ENCODE measurements at places on chromosomes 1 and 21.

DNA sequence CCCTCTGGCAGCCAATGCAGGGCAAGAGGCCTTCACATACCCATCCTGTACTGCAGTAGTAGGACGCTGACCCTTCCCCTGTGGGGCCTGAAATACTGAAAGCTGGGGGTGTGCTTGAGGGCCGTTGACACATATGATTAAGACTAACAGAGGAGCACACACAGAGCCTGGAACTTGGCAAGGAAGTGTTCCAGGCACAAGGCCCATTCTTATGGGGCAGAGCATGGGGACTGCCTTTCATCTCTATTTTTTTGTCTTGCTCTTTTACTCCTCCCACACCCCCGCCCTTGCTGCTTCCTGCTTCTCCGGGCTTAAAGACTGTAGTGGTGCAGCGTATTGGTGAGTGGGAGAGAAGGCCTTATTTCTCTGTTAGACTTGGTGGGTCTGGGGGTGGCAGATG is 137.4 kb downstream of the BACH1 start:
- no peak overlapping the region for H3K27ac ChIP-seq
- no peak for DNase-seq
- H3K4me1 ChIP-seq: peaks cover 2% of the 10 kb centered on the region
- H3K4me3 ChIP-seq: no peak overlapping the region
- no peaks in the 10 kb centered on the region for H3K36me3 ChIP-seq
- H3K27me3 ChIP-seq: no peaks in the 10 kb centered on the region

- no peak for DNase-seq
- no peaks in the 10 kb centered on the region for H3K4me1 ChIP-seq
- H3K36me3 ChIP-seq: peaks cover 69% of the 10 kb centered on the region
- no peaks in the 10 kb centered on the region for H3K27me3 ChIP-seq
- no peak overlapping the region for H3K27ac ChIP-seq
Observed at GRCh38 chr1:230253150-230253549, 173.0 kb downstream of the PGBD5 start.

DNA sequence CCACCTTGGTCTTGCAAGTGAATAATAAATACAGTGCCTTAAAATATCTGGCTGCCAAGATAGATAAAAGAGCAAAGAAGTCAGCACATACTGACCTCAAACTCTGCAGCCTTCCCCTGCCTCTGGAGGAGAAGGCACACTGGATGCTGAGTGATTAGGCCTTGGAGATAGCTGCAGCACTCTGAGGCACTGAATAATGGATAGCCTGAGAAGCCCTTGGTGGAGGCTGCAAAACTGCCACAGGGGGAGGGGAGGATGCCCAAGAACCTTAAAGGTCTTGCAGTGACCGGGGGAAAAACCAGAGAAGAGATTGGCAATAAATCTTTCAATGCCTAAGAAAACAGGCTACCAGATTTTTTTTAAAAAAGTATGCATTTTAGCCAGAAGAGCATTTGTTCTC is 167.4 kb upstream of the PRMT6 start:
- H3K27ac ChIP-seq: no peak overlapping the region
- no peaks in the 10 kb centered on the region for H3K36me3 ChIP-seq
- DNase-seq: no peak
- H3K4me1 ChIP-seq: no peaks in the 10 kb centered on the region
- H3K27me3 ChIP-seq: no peaks in the 10 kb centered on the region

DNA sequence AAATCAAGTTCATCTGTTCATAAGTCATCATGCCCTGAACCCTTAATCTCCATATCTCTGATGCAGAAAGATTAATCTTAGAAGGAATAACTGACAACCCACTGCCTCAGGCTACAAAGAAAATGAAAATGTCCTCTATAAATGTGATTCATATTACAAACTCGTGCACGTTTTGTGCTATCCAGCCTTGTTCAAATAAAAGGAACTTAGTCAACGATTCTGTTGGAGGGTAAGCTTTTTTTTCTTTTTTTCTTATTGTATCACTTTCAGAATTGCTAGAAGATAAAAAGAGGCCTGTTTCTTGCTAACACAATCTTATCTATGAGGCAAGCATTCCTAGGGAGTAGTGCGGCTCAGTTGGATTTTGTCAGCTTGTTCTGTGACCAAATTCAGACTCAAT is 228.4 kb downstream of the TM2D1 start:
- DNase-seq: no peak
- no peaks in the 10 kb centered on the region for H3K27me3 ChIP-seq
- no peak overlapping the region for H3K4me3 ChIP-seq
- H3K27ac ChIP-seq: no peak overlapping the region

DNA sequence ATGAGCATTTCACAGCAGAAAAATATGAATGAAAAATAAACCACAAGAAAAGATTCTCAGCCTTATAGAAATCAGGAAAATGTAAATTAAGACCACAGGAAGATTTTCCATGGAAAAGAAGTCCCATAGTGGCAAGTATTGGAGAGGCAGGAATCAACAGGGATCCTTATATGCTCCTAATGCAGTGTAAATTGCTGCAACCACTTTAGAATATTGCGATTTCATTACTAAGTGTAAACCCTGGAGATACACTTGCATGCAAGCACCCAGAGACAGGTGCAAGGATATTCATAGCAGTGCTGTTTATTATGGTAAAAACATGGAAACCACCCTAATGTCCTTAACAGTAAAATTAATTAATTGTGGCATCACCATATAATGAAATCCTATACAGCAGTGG is 10.6 kb upstream of the LRP8 start:
- H3K4me3 ChIP-seq: no peak overlapping the region
- H3K36me3 ChIP-seq: no peaks in the 10 kb centered on the region
- no peak overlapping the region for H3K27ac ChIP-seq
- no peaks in the 10 kb centered on the region for H3K4me1 ChIP-seq

GRCh38 chr1:56547977-56548376 is 31.4 kb downstream of the PLPP3 start:
- H3K4me3 ChIP-seq: no peak overlapping the region
- peaks cover 24% of the 10 kb centered on the region for H3K36me3 ChIP-seq
- H3K27ac ChIP-seq: no peak overlapping the region
- no peaks in the 10 kb centered on the region for H3K27me3 ChIP-seq
- peaks cover 22% of the 10 kb centered on the region for H3K4me1 ChIP-seq
- no peak for DNase-seq

GRCh38 chr1:39091845-39092645 is 65.9 kb downstream of the NDUFS5 start:
- DNase-seq: no peak
- peaks cover 4% of the 10 kb centered on the region for H3K4me1 ChIP-seq
- H3K36me3 ChIP-seq: no peaks in the 10 kb centered on the region
- no peaks in the 10 kb centered on the region for H3K27me3 ChIP-seq

GRCh38 chr1:3707939-3708328 is 44.3 kb upstream of the CCDC27 start:
- no peak overlapping the region for H3K27ac ChIP-seq
- no peak for DNase-seq
- no peaks in the 10 kb centered on the region for H3K36me3 ChIP-seq
- peaks cover 18% of the 10 kb centered on the region for H3K27me3 ChIP-seq
- peaks cover 17% of the 10 kb centered on the region for H3K4me1 ChIP-seq

DNA sequence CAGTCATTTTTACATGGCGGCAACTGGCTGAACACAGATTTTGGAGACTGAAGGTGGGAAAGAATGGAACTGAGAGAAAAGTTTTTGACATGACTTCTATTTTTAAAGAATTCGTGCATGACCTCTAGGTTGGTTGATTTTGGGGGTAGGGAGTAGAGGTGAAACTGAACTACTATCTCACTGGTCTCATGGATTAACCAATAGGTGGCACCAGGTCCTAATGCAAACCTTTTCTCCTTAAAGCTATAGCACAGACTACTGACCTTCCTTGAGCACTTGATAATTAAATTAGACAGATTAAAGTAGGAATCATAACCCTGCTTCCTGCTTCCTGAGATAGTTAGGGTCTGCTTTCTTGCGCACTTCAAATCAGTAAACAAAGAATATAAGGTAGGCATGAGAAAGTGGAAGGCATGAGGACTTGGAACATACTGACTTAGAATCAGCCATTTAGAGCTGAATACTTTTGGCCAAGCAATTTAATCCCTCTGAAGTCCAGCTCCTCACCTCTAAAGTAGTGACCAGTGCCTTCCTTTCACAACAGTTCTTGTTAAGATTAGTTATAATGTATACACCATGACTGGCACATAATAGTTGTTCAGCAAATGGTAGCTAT is 206.0 kb downstream of the CENPF start:
- no peaks in the 10 kb centered on the region for H3K27me3 ChIP-seq
- peak; percentile 11 for DNase-seq
- no peaks in the 10 kb centered on the region for H3K4me1 ChIP-seq
- H3K4me3 ChIP-seq: no peak overlapping the region

- H3K27ac ChIP-seq: no peak overlapping the region
- H3K36me3 ChIP-seq: no peaks in the 10 kb centered on the region
- no peaks in the 10 kb centered on the region for H3K27me3 ChIP-seq
- H3K4me3 ChIP-seq: no peak overlapping the region
- DNase-seq: no peak
- peaks cover 33% of the 10 kb centered on the region for H3K4me1 ChIP-seq
Observed at GRCh38 chr1:17194615-17195528, 10.1 kb upstream of the PADI1 start.

DNA sequence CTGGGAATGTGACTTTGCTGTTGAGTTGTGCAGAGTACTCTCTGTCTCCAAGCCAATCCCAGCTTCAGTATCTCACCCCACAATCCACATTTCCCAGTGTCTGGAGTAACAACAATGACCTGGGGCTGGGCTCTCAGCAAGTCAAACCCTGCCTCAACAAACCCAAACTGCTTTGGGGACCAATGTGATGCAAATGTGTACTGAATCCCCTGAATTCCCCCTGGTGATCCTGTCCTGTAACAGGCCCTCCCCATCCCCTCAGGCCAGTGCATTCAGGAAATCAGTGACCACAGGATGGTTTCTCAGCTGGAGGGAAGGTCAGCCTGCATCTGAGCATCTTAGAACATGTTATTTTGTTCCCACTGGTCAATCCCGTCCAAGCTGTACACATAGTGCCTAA is 36.7 kb upstream of the HAO2 start:
- H3K27me3 ChIP-seq: peaks cover 1% of the 10 kb centered on the region
- peaks cover 10% of the 10 kb centered on the region for H3K4me1 ChIP-seq
- no peak overlapping the region for H3K4me3 ChIP-seq
- H3K27ac ChIP-seq: no peak overlapping the region

- H3K36me3 ChIP-seq: no peaks in the 10 kb centered on the region
- no peak for DNase-seq
- no peak overlapping the region for H3K27ac ChIP-seq
- H3K27me3 ChIP-seq: no peaks in the 10 kb centered on the region
- no peaks in the 10 kb centered on the region for H3K4me1 ChIP-seq
Observed at GRCh38 chr1:48007047-48007446, 9.9 kb upstream of the TRABD2B start.

- DNase-seq: no peak
- peaks cover 66% of the 10 kb centered on the region for H3K4me1 ChIP-seq
- no peaks in the 10 kb centered on the region for H3K36me3 ChIP-seq
- no peaks in the 10 kb centered on the region for H3K27me3 ChIP-seq
- H3K27ac ChIP-seq: no peak overlapping the region
Observed at GRCh38 chr1:10671622-10672342, 124.7 kb downstream of the CASZ1 start.

- no peak overlapping the region for H3K4me3 ChIP-seq
- no peak overlapping the region for H3K27ac ChIP-seq
- no peak for DNase-seq
- H3K36me3 ChIP-seq: no peaks in the 10 kb centered on the region
Observed at GRCh38 chr1:210792250-210793102, 341.5 kb downstream of the KCNH1 start.

DNA sequence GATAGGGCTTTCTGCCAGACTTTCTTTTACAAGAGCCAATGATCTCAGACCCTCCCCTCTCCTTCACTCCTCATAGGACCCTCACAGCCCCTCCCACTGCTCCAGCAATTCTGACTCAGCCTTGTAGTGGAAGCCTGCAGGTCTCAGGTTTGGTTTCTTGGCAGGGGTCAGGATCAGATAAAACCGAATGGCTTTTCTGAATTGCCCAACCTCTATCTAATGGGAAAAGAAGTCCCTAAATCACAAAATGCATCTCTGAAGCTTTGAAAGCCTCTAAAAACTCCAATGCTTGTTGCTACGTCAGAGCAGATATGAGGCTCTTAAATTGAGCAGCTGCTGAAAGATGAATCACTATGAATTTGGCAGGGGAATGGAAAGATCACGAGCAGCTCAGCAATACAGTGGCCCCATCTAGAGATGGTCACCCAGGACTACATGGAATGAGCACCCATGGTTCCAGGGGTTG is 74.5 kb downstream of the NID1 start:
- H3K27ac ChIP-seq: no peak overlapping the region
- peaks cover 25% of the 10 kb centered on the region for H3K36me3 ChIP-seq
- no peak for DNase-seq
- no peaks in the 10 kb centered on the region for H3K4me1 ChIP-seq
- H3K27me3 ChIP-seq: no peaks in the 10 kb centered on the region

- no peak for DNase-seq
- H3K27me3 ChIP-seq: no peaks in the 10 kb centered on the region
- H3K4me3 ChIP-seq: no peak overlapping the region
- no peaks in the 10 kb centered on the region for H3K4me1 ChIP-seq
Observed at GRCh38 chr1:63819795-63820194, 46.0 kb downstream of the ROR1 start.

DNA sequence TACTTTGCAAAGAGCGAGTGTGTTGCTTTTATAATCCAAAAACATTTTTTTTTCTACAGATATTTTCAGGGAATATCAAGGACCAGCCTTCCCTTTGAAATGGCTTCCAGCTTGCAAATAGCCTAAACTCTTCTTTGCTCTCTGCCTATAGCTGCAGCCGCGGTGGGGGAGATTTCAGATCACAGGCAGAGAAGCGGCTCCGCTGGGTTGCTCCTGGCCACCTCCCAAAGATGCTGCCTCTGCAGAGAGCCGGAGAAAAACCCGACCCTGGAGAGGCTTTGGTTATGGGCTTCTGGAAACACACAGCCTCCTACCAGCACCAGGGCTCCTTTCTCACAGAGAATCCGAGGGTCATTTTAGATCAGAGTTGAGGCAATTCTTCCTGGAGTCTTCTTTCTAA is 18.6 kb upstream of the PAX7 start:
- H3K27me3 ChIP-seq: peaks cover 15% of the 10 kb centered on the region
- no peaks in the 10 kb centered on the region for H3K4me1 ChIP-seq
- no peak for DNase-seq

DNA sequence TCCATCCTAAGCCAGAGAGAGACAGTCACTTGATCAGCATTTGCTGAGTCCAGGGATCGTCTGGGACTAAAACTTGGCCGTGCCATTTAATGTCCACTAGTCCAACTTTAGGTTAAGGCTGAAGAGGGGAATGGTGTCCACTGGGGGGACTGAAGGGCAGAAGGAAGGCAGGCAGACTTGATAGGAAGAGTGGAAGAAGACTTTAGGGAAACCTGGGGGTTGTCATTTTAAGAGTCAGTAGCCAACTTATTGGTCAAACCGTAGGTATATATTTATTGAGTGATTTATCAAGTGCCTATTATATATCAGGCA is 1.3 kb upstream of the LMOD1 start:
- DNase-seq: no peak
- H3K27me3 ChIP-seq: peaks cover 70% of the 10 kb centered on the region
- no peak overlapping the region for H3K27ac ChIP-seq
- no peak overlapping the region for H3K4me3 ChIP-seq

- no peak for DNase-seq
- peaks cover 30% of the 10 kb centered on the region for H3K4me1 ChIP-seq
- no peaks in the 10 kb centered on the region for H3K36me3 ChIP-seq
- no peak overlapping the region for H3K4me3 ChIP-seq
- H3K27me3 ChIP-seq: no peaks in the 10 kb centered on the region
Observed at GRCh38 chr1:94095112-94095637, 25.8 kb downstream of the ABCA4 start.

- DNase-seq: no peak
- H3K4me3 ChIP-seq: no peak overlapping the region
- H3K27ac ChIP-seq: no peak overlapping the region
- H3K36me3 ChIP-seq: no peaks in the 10 kb centered on the region
Observed at GRCh38 chr1:202397256-202397655, 48.8 kb downstream of the PPP1R12B start.
